HCT116 (cell line): ENCODE measurements at places on chromosomes 12 and 14.

DNA sequence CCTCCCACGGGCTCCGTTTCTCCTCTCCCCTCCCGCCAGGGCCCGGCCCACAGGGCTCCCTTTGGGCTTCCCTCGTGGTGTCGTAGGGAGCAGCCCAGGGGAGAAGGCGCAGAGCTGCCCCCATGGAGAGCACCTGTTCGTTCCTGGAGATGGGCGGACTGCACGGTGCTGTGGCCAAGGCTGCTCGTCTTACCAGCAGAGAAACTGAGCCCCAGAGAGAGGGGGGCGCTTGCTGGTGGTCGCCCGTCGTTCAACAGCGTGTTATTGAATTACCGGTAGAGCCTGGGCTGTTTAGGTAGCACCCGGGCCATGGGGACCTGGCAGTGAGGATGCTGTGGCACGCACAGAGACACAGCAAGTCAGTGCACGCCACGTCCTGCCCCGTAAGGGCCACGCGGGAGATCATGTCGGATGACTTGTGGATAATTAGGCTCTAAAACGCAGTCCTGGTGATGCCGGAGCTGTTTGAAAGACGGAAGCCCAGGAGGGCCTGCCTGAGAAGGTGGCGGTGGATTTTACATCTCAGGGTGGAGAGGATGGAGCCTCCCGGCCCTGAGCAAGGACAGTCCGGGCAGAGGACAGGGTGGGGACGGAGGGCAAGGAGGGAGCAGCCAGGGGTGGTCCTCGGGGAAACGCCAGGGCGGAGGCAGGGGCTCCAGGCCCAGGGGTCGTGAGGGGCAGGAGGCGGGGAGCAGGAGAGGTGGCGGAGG is 134.4 kb downstream of the ADGRD1 start:
- no peak for DNase-seq

DNA sequence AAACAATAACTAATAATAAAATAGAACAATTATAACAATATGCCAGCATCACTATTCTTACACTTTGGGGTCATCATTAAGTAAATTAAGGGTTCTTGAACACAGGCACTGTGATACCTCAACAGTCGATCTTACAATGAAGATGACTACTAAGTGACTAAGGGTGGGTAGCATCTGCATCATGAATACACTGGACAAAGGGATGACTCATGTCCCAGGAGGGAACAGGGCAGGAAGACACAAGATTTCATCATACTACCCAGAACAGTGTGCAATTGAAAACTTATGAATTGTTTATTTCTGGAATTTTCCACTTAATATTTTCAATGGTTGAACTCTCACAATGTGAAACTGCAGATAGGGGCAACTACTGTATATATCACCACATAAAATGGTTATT is 19.7 kb downstream of the TSPAN19 start:
- DNase-seq = peak; percentile 91

DNA sequence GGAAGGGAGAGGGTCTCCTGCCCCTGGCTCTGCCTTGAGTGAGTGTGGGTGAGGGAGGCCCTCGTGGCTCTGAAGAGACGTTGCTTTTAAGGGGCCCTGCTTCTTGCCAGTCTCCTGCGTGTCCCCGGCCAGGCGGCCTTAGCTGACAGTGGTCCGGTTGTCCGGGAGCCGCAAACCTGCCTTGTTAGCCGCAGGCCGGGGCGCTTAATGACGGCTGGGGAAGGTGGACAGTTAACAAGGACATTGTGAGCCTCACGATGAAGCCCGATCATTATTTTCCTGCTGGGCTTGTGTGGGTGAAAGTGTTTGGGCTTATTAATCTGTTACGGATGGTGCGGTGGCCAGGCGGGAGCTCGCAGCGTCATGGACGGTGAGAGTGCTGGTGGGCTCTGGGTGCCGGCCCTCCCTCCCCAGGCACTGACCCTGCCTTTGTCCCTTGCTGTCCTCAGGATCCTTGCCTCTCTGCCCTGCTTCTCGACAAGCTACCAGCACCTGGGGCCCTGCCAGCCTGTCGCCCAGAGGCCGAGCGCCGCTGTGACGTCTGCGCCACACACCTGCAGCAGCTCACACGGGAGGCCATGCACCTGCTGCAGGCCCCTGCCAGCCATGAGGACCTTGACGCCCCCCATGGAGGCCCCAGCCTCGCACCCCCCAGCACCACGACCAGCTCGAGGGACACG is 13.3 kb downstream of the KIF26A start:
- no peak for DNase-seq

GRCh38 chr12:18753481-18754123 is 15.7 kb downstream of the CAPZA3 start:
- DNase-seq = no peak

- DNase-seq = no peak
Measured at GRCh38 chr12:19065871-19066270, 63.7 kb upstream of the PLEKHA5 start.

GRCh38 chr12:66290716-66291200 is 11.5 kb upstream of the HELB start:
- no peak for DNase-seq

- DNase-seq = no peak
Measured at GRCh38 chr14:75702616-75703261, 41.7 kb downstream of the TTLL5 start.

- no peak for DNase-seq
Measured at GRCh38 chr14:24110060-24110459, 4.5 kb upstream of the DCAF11 start.

DNA sequence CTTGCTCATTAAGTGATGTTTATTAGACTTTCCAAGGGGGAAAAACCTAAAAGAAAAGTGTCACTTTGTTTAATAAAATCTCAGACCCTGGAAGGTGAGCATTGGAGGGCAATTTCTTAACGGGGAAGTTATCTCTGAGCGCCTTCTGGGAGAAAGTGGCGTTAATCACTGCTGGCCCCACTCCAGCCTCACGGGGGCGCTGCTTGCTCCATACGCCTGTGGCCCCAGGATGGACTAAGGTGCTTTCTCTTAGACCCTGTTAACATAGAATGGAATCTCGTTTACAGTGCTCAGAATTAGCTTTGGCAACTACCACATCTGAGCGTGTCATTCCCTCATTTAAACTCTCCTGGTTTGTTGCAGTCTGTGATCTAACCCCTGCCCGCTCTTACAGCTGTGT is 16.4 kb upstream of the PRIMA1 start:
- DNase-seq = no peak

GRCh38 chr12:79644274-79645234 is 46.2 kb downstream of the PAWR start:
- DNase-seq = no peak

GRCh38 chr12:130371296-130371695 is 33.6 kb downstream of the PIWIL1 start:
- DNase-seq = no peak

DNA sequence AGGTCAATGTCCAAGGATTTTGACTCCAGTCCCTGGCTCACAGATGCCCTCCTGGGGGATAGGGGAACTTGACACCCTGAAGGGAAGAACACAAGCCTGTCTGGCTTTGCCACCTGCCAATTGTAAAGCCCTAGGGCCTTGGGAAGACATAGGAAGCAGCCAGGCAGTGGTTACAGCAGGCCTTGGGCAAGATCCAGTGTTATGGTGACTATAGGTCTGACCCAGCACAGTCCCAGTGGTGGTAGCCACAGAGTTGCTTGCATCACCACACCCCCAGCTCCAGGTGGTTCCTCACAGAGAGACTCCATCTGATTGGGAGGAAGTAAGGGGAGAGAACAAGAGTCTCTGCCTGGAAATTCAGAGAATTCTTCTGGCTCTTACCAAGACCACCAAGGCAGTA is 24.2 kb downstream of the OR6C68 start:
- no peak for DNase-seq

- no peak for DNase-seq
Measured at GRCh38 chr14:46626876-46627275, 24.7 kb downstream of the RPL10L start.

GRCh38 chr12:9064815-9065606 is 50.7 kb downstream of the A2M start:
- peak; percentile 71 for DNase-seq

GRCh38 chr14:68571114-68571591 is 221.7 kb downstream of the ZFP36L1 start:
- no peak for DNase-seq

GRCh38 chr14:92421751-92422150 is 91.8 kb upstream of the RIN3 start:
- no peak for DNase-seq

- DNase-seq = no peak
Measured at GRCh38 chr14:103547455-103547940, 15.0 kb downstream of the BAG5 start.

DNA sequence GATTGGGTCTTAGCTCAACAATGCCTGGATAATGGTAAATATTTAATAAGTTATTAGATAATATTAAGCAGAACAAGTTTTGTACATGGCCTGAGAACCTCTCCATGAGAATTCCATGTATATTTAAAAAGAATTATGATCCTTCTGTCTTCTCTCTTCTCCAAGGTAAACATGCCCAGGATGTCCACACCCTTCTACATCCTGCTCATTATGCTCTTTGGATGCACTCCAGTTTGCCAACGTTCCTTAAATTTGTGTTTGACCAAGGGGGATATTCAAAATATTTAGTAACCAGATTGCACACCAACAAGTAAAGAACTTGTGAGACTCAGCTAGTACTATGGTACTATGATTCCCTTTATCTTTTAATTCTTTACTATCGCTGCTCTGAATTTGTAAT is 44.8 kb upstream of the ERGIC2 start:
- DNase-seq = no peak

GRCh38 chr12:123655420-123655819 is 15.5 kb upstream of the TCTN2 start:
- DNase-seq = no peak

DNA sequence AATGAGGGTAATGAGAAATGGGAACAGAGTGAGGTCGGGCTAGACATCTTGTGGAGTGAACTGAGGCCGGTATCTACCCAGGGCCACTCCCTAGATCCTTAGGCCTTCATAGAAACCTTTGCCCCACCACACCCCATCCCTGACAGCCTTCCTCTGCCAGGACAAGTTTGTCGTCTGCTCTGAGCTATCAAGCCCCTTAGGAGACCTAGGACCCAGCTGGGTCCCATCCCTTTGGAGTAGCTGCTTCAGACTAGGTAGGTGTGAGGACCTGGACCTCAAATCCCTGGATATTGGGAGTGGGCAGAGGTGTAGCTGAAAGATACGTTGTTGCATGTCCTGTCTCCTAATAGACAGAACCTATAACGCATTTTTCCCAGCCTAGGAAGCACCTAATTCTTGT is at the start of gene TMEM253:
Gene TMEM253, plus strand, starts transcription at position 136 of the 400 bp plus-strand sequence. CDS start 278 bp downstream, outside the sequence.
- no peak for DNase-seq

DNA sequence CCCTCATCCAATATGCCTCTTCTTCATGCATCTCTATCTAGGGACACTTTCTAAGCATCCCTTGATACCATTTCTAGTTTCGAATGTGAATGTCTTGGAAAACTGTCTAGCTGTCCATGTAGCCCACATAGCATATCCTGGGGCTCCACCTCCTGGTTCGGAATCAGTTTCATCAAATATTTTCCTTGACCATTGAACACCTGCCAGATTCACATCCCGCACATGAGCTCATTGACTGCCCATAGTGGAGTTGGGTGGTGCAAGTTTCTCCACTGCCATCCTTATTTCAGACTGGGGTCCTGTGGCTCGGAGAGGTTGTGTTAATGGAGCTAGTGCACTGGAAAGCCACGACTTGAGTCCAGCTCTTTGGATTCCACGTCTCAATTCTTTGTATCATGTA is 58.6 kb upstream of the TMEM263 start:
- DNase-seq = peak; percentile 6

DNA sequence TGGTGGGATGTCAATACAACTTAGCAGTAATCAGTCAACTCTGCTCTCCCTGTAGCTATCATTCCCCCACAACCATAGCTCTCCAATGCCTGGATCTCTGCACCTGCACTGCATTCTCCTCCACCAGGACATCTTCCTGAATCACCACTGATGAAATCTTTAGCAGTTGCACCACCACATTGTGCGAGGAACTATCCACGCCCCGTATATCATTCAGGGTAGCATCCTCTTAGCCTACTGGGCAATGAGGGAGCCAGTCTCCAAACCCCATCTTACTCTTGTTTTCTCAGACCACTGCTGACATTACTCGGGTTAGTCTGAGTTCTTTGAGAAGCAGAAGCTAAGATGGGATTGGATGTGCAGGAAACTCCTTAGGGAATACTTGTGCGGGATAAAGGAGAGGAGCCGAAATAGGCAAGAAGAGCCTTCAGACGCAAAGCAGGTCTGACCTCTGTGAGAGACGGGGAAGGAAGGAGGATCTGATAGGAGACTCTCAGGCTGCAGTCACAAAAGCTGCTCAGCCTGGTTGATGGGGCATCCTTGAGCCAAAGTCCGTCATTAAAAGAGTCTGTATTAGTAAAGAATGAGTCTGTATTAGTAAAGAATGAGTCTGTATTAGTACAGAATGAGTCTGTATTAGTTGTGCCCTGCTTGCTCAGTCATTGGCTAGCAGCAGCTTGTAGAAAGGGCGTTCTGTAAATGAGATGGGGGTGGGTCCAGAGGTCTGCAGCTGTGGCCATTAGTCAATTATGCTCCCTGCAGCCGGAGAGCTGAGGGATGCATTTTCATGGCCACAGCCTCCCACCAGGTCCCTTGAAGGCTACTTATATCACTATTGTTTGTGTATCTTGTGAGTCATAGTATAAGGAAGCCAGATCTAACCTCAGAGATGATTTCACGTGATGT is 49.6 kb upstream of the RASSF3 start:
- DNase-seq = peak; percentile 8

GRCh38 chr12:121858662-121859572 is at the start of gene HPD:
HPD (minus strand) TSS chr12:121858859; CDS start chr12:121858823, 36 bp downstream.
- no peak for DNase-seq

GRCh38 chr12:94284859-94285258 is 136.5 kb downstream of the PLXNC1 start:
- DNase-seq = no peak

DNA sequence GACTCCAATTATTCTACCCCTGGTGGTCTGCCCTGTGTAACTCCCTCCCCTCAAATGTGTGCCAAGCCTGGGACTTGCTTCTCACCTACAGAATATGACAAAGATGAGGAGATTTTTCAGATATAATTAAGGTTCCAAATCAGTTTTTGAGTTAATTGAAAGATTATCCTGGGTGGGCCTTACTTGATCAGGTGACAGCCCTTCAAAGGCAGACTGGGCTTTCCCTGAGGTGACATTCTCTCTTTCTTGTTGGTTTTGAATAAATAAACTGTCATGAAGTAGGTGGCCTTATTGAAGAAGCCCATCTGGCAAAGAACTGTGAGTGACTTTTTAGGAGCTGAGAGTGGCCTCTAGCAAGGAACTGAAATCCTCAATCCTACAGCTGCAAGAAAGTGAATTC is 106.0 kb downstream of the BRMS1L start:
- DNase-seq = no peak

- no peak for DNase-seq
Measured at GRCh38 chr12:81988362-81988761, 229.2 kb upstream of the PPFIA2 start.

- DNase-seq = no peak
Measured at GRCh38 chr14:53719536-53719935, 237.1 kb downstream of the BMP4 start.

- no peak for DNase-seq
Measured at GRCh38 chr14:69034612-69035262, 55.6 kb upstream of the ACTN1 start.
